Placental pericyte (primary cell): ENCODE measurements at places on chromosomes 16 and 17. TPM values are rescaled to one million over a fixed set of nuclear protein-coding genes. Genes with fewer than 3 reads are reported as not detected.

The KRT36 gene
- total RNA-seq: 0.22 TPM in 1 of 2 replicates, not detected in the other

The ZNF830 gene
- total RNA-seq: 12.6 and 13.1 TPM in 2 replicates

The RAB34 gene
- total RNA-seq: 200 and 222 TPM in 2 replicates

The TMEM204 gene
- total RNA-seq: 9.6 and 39.7 TPM in 2 replicates

The SPATA22 gene
- 0.14 and 0.22 TPM in 2 replicates for total RNA-seq

The GPRC5B gene
- 11.2 and 65.9 TPM in 2 replicates for total RNA-seq

The SCARF1 gene
- 0.14 and 0.44 TPM in 2 replicates for total RNA-seq

The SLC9A5 gene
- 1.1 and 1.6 TPM in 2 replicates for total RNA-seq

The KRT25 gene
- total RNA-seq: not detected in 2 replicates
